Omental fat pad (tissue), 4 donors: ENCODE measurements at places on chromosomes 5 and 9.

GRCh38 chr5:179265514-179266290 lies 79.6 kb downstream of the ADAMTS2 start:
- DNase-seq: peak; percentile 62

GRCh38 chr5:59684388-59685190 lies 208.9 kb downstream of the PDE4D start:
- no peak for DNase-seq

DNA sequence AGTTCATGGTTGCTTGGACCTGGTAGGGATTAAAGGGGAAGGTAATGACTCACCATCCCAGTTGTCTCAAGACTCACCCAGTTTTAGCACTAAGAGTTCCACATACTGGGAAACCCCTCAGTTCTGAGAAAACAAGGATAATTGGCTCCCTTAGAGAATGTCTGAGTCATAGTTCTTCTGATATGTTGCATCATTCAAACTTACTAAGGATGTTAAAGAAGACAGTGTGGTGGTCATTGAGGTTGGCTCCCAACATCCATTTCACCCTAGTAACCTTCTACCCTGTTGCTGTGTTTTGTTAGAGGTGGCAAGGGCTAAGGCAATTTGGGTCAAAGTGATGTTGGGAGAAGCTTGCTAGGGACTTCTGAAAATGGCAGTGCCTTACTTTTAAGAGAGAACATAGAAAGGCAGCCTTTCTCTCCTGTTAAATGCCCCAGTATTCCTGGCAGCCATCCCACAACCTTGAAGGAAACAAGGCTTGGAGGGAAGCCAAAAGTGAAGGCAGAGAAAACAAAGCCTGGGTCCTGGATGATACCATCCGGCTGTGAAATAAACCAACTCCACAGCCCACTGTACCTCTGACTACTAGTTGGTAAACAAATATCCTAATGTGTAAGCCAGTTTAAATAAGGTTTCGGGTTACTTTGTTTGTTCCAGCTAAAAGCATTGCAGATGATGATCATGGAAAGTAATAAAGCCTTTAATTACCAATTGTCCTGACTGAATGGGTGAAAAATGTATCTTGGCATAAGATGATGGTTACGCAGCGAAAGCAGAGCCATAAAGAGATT lies 80.4 kb upstream of the ADAMTSL1 start:
- no peak for DNase-seq

DNA sequence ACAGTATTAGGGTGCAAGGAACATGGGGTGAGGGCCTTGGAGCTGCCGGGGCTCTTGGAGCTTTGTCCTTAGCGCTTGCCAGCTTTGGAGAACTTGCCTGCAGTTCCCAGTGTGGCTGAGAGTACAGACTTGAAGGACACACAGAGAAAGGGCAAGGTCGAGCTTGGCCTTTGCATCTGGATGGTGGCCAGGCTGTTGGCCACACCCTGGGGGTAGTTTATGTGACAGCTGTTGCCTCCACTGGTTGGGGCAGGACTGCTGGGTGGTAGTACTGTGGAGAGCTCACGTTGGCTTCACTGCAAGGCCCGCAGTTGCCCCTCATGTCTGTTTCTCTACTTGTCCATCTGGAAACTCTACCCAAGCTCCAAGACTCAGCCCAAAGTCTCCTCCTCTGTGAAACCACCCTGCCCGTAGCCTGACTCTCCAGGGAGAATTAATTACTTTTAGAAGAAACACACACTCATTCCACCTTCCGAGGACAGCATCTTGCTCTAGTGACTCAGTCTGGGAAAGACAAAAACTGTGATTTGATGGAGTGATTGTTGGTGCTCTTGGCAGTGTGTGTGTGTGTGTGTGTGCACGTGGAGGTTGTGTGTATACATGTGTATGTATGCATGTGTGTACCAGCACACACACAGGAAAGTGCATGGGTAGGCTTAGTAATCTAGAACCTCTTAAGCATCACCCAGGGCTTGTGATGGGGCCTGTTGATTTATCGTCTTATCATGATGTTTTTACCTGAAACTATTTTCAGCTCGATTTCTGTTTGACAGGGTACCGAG lies 57.8 kb downstream of the TENT4A start:
- no peak for DNase-seq

DNA sequence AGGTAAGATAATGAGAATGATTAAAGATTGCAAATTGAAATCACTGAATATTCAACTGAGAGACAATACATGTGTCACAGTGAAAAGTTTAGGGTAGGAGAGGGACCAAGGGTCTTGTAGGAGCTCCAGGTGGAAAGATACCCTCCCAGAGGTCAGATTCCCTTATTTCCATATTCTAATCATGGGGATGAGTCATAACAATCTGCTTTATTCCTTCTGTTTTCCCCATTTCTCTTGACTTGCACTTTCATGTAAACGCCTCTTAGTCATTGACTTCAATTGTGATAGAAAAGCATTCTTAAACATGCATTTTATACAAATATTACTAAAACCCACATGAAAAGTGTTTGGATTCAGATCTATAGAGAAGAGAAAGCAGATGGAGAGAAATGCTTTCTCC lies 81.3 kb upstream of the CTSL start:
- DNase-seq: no peak
